ENCODE measurements at places on chromosomes 11 and 22. TPM values are rescaled to one million over a fixed set of nuclear protein-coding genes. Genes with fewer than 3 reads are reported as not detected.

DNA sequence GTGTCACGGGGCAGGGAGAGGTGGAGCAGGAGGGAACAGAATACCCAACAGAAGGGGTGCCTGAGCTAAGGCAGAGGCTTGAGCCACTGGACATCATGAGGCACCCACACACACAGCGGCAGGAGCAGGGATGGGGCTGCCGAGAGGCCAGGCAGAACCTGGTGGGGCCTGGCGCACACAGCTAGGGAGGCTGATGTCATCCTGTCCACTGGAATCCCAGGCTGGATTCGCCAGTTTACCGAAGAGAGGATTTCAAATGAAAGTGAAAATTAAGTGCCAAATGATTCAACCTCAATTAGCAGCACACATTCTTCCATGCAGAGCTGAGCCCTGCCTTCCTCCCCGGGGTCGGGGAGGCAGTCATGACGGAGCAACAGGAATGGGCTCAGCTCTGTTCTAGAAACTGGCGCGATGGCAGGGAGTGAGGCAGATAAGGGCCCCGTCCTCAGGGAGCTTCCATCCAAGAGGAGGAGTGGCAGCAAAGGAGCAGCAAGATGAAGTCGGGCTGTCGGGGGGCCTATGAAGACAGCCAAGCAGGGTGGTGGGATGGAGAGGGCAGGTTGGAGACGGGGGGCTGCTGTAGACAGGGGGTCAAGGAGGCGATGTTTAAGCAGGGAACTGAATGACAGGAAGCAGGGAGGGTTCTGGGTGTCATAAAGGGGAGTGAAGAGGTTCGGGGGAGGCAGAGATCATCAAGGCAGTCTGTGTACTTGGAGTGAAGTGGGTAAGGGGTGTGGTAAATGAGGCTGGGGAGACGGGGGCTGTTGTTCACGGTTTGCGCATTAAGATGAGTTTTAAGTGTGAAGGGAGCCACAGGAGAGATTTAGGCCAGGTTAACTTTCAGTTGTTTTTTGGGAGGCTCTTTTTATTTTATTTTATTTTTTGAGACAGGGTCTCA is 6.4 kb downstream of the RAC2 start:
- no peak for DNase-seq

DNA sequence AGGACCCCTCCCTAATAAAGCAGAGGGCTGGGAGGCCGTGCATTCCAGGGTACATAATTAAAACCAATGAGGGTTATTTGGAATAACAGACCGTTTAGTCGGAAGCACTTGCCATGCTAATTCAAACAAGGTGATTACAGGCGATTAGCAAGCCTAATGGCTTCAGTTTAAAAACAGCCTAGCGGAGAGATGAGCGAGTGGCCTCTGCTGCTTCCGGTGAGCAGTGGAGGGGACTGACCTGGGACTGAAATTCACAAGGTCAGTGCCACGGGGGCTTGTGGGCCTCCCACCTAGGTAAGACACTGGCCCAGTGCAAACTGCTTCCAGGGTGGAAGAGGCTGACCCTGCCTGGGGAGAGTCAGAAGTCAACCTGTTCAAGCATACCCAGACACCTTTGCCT is 56.8 kb upstream of the ALX4 start:
- DNase-seq: no peak

Gene SLC22A8
- total RNA-seq: not detected

- peak; percentile 73 for DNase-seq
Observed at GRCh38 chr22:22593964-22594656, 35.0 kb upstream of the PRAME start.

Gene BATF2
- 0.39 TPM for total RNA-seq

All from dermis microvascular lymphatic vessel endothelial cell (primary cell).